Fibroblast of the aortic adventitia (primary cell): ENCODE measurements at places on chromosomes 6 and 20.

GRCh38 chr6:163356324-163356723, 58.2 kb upstream of the QKI start:
- DNase-seq: peak; percentile 60

DNA sequence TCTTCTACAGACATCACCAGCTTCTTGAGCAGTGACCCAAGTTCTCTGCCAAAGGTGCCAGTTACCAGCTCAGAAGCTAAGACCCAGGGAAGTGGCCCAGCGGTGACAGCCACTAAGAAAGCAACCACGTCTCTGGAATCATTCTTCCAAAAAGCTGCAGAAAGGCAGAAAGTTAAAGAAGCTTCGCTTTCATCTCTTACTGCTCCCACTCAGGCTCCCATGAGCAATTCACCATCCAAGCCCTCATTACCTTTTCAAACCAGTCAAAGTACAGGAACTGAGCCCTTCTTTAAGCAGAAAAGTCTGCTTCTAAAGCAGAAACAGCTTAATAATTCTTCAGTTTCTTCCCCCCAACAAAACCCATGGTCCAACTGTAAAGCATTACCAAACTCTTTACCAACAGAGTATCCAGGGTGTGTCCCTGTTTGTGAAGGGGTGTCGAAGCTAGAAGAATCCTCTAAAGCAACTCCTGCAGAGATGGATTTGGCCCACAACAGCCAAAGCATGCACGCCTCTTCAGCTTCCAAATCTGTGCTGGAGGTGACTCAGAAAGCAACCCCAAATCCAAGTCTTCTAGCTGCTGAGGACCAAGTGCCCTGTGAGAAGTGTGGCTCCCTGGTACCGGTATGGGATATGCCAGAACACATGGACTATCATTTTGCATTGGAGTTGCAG, 15.2 kb downstream of the GTPBP2 start:
- DNase-seq: no peak

GRCh38 chr6:40393641-40394040, 193.5 kb downstream of the LRFN2 start:
- no peak for DNase-seq

- DNase-seq: no peak
Measured at GRCh38 chr6:25025248-25025918, 89.6 kb upstream of the RIPOR2 start.

- DNase-seq: no peak
Measured at GRCh38 chr20:64265201-64265600, 9.7 kb downstream of the PCMTD2 start.

DNA sequence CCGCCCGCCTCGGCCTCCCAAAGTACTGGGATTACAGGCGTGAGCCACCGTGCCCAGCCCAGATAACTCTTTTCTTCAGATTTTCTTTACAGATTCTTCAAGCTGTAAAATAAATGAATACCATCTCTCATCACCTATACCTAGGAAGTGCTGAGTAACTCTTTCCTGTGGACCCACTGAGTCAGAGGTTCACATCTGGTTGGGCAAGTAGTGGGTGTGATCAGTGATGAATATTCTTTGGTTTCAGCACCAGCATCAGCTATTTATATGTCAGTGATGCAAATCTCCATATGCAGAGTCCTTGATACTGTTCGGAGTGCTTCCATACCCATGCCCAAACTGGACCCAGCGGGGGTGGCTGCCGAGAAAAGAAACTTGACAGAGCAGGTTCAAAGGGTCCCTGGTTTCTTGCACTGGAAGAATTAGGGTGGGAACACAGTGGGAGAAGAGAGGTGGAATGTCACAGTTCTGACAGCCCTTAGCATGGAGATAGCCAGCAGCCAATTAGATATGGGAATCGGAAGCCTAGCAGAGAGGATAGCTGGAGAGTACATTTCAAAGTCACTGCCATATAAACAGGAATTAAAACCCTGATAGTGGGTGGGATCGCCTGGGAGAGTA, 64.9 kb upstream of the DDR1 start:
- DNase-seq: peak; percentile 37

DNA sequence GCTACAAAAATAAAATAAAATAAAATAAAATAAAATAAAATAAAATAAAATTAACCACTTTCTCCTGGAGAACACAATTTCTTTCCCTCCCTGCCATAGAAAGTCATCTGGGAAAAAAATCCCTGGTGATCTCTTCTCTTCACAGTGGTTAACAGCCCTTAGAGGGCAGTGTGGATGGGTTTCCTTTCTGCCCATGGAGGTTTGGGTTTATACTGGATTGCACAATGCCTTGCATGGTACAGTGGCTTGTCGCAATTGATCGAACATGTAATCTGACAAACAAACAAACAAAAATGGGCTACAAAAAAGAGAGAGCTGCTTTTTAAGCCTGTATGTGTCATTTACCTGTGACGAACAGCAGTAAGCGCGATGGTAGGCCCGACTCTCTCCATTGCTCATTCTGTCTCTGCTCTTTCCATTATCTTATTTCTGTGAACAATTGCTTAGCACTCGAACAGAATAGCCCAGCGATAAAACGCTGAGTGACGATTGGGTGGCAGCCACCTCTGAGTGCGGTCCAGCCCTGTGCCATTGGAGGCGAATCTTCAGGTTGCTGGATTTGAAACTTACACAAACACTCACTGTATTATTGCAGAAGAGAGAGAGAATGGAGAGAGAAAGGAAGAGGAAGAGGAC, 166.1 kb downstream of the CD83 start:
- no peak for DNase-seq

- DNase-seq: no peak
Measured at GRCh38 chr6:41332842-41333736, 2.3 kb upstream of the NCR2 start.

DNA sequence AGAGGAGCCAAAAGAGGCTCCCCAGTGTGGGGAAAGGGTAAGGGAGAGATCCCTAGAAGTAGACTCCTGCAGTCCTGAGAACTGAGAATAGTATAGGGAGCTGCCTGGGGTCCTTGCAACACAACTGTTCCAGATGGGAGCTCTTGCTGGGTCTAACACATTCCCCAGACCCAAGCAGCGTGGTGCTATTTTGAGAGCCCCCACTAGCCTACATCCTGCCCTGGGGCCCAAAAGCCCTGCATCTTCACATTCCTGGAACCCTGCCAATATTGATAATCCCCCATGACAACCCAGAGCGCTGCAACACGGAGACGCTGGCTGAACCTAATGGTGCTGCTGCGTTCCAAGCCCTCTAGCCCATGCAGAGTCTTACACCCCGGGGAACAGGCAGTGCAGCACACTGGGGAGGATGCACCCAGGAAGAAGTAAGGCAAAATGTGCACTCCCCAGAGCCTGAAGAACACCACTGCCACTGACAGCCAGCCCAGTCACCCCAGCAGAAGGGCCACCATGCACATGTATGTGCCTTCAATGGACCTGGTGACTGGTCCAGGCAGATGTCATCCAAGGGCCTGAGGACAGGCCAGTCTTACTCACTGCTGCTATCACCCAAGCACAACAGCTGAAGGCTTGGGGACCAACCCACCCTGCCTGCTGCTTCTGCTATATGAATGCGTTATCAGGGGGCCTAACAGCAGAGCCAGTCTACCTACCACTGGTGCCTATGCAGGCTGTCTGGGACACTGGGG, 7.0 kb upstream of the RNF217 start:
- DNase-seq: peak; percentile 12

GRCh38 chr6:36135053-36135731, 4.9 kb downstream of the MAPK13 start:
- no peak for DNase-seq

DNA sequence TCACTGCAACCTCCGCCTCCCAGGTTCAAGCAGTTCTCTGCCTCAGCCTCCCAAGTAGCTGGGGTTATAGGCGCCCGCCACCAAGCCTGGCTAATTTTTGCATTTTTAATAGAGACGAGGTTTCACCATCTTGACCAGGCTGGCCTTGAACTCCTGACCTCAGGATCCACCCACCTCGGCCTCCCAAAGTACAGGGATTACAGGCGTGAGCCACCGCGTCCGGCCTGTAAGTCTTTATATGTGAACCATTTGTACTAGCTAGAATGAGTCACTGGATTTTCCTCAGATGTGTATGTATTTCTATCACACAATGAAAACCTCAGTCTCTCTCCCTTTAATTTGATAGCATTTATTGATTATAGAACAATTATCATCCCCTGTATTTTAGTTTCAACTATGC, 34.0 kb downstream of the ITCH start:
- DNase-seq: no peak

DNA sequence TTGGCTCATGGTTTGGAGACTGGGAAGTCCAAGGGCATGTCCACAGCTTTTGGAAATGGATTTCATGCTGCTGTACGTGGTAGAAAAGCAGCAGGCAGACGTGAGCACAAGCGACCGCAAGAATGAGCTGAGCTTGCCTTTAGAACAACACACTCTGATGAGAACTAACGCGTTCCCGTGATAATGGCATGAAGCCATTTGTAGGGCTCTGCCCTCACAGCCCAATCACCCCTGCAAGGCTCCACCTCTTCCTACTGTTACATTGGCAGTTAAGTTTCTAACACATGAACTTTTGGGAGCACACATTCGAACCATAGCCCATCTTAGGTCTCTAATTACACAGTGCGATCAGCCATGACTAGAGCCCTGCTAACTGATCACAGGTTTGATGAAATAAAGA, 107.5 kb upstream of the TMEM170B start:
- no peak for DNase-seq

GRCh38 chr6:19998541-19998940, 161.4 kb downstream of the ID4 start:
- no peak for DNase-seq

DNA sequence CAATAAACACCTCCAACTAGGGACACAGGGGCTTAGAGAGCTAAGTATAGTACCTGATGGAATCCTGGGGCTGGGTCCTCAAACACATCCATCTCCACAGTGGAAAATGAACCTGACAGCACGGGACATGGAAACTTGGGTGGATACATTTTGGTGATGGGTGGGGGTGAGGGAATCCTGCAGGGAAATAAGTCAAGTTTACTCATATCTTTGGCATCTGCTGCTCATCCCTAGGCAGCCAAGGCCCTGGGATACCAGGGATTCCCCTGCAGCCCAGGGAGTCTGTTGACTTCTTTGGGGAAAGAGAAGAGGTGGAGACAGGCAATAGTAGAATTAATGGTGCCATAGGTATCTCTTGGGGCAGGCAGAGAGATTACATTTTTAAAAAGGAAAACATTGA, 6.6 kb downstream of the APOBEC2 start:
- peak; percentile 49 for DNase-seq

DNA sequence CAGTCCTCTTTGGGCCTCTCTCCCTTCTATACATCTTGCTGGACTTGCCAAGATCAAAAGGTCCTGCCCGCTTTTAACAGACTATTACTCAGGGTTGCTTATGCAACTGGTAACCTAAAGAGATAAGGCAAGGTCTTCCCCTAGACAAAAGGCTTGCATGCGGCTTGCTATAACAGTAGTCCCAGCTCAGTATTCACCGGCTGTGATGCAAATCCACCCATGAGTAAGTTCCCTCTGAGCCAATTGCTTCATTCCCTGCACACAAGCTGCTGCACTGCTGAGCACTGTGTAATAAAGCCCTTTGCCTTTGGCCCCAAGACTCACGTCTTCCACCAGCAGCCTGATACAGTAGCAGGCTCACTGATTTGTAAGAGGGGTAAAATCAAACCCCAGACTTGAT, 363.8 kb downstream of the PRKN start:
- DNase-seq: no peak

GRCh38 chr20:50344232-50345071, 153.8 kb downstream of the CEBPB start:
- no peak for DNase-seq

GRCh38 chr6:53199156-53199555, 50.5 kb upstream of the GCM1 start:
- DNase-seq: no peak

GRCh38 chr6:104606361-104606760, 253.4 kb downstream of the HACE1 start:
- no peak for DNase-seq

DNA sequence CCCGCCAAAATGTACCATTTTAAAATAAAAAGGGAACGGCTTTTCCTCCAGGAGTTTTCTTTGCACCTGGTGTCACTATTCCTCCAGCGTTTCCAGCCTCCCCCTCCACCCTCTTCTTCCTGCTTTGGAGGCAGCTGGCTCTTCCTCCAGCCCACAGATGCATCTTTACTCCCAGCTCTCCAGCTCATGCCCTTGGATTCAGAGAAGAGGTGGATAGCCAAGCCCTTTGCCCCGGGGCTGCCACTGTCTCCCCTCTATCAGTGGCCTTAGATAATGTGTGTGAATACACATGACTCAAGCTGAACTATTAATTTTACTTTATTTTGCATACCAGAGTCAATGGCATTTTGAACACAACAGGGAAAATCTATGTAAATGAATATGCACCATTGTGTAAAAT, 15.3 kb upstream of the CDH4 start:
- DNase-seq: no peak

DNA sequence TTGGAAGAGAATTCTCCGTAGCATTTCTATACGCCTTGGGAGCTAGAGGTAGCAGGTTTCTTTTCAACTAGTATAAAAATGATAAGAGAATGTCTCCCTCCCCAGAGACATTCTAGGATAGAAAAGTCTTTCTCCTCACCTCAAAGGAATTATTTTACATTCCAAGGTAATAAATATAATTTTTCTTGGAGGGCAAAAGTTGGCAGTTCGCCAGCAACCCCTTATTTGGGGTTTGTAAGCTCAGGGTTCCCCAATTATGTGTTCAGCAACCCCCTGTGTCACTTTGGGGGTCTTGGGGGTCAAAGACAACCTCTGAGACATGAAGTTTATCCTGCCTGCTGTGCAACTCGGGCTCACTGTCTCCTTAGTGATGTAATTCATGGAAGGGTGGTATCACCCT, 58.3 kb downstream of the THEMIS start:
- DNase-seq: no peak

DNA sequence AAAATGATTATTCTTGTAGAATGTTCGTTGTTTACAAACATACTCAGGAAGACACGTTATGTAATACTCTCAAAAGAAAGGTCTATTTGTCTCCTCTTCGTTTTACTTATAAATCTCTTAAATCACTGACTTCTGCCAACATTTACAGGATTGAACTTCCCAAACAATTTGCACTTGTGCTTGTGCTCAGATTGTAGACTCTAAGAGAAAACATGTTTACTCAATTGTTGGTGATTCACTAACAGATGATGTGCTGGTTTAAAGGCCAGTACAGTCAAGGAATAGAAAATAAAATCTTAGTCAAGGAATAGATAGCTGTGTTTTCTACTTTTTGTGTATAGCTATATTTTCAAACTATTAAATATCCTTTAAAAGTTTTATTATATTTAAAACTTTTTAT, 172.8 kb downstream of the GJA1 start:
- DNase-seq: no peak

- DNase-seq: no peak
Measured at GRCh38 chr20:51622004-51622874, 79.7 kb upstream of the NFATC2 start.

DNA sequence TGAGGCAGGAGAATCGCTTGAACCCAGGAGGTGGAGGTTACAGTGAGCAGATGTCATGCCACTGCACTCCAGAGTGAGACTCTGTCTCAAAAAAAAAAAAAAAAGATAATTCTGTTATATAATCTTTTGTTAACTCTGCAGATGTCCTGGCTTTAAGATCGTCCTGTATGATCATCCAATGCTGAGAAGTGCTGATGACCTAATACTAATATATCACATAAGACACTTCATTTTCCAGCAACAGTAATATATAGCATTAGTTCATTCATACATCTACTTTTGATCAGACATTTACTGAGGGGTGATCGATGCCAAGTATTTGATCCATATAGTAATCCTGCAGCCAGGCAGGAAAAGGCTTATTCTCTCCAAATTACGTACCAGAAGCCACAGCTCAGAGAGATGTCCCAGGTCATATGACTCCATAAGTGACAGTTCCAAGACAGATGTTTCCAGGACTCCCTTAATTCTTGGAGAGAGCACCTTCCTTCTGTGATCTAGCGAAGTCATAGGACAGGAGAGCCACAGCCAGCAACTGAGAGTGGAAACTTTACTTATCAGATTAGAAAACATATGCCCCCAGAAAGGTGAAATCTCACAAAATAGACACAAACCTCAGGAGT, 60.7 kb downstream of the SHLD1 start:
- DNase-seq: no peak
